H7 (cell line): ENCODE measurements at places on chromosomes 4 and X. TPM values are rescaled to one million over a fixed set of nuclear protein-coding genes. Genes with fewer than 3 reads are reported as not detected.

- DNase-seq = no peak
Measured at GRCh38 chr4:86129546-86129945, 230.3 kb downstream of the MAPK10 start.

DNA sequence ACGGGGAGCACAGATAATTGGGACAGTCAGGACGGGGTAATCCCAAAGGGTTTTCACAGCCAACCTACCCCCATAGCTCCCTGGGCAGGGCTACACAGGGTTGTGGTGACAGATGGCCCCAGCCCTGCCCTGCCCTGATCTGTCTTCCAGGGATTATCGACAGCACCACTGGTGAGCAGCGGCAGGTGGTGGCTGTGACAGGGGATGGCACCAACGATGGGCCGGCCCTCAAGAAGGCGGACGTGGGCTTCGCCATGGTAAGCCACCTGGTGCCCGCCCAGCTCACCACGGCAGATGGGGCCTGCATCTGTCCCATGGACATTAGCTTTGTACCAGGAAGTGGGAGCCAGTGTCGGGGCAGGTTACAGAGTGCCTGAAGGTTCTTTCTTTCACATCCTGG is 39.3 kb downstream of the ATP2B3 start:
- DNase-seq = no peak

GRCh38 chrX:9221781-9222180 is 187.9 kb upstream of the FAM9B start:
- DNase-seq = no peak

DNA sequence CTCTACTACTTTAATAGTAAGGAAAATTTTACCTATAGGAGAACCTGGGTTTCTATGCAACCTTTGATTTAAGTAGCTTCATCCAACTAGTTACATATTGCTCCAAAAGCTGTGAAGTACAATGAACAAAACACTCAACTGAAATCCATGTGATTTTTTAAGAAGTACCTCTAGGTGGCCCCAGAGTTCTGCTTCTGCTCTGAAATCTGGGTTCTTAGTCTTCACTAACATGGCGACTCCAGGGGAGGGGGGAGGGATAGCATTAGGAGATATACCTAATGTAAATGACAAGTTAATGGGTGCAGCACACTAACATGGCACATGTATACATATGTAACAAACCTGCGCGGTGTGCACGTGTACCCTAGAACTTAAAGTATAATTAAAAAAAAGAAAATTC is 73.4 kb upstream of the MAGEB2 start:
- peak; percentile 46 for DNase-seq

- no peak for DNase-seq
Measured at GRCh38 chr4:186979961-186980745, 256.5 kb upstream of the FAT1 start.

DNA sequence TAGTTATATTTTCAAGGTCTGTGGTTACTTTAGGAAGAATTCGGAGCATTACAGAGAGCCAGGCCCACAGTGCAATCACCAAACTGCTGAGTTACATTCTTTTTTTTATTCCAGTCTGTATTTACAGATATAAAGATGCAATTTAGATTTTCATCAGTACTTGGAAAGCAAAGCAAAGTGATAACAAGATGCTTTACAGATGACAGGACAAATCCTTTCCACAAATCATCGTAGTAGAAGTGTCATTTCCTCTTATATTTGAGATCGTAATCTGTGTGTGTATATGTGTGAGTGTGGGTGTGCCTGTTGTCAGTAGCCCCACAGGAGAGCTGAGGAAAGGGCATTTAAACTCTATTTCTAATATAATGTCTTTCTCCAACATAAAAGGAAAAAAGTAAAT is 1893.7 kb downstream of the STIM2 start:
- no peak for DNase-seq

GRCh38 chrX:20463296-20464075 is 196.8 kb upstream of the RPS6KA3 start:
- no peak for DNase-seq

GRCh38 chrX:116276261-116276660 is 105.7 kb downstream of the AGTR2 start:
- DNase-seq = no peak

DNA sequence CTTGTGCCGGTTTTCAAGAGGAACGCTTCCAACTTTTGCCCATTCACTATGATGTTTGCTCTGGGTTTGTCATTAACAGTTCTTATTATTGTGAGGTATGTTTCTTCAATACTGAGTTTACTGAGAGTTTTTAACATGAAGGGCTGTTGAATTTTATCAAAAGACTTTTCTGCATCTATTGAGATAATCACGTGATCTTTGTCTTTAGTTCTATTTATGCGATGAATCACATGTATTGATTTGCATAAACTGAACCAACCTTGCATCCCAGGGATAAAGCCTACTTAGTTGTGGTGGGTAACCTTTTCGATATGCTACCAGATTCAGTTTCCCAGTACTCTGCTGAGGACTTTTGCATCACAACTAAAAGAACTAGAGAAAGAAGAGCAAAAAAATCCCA is 318.0 kb downstream of the GASK1B start:
- no peak for DNase-seq

DNA sequence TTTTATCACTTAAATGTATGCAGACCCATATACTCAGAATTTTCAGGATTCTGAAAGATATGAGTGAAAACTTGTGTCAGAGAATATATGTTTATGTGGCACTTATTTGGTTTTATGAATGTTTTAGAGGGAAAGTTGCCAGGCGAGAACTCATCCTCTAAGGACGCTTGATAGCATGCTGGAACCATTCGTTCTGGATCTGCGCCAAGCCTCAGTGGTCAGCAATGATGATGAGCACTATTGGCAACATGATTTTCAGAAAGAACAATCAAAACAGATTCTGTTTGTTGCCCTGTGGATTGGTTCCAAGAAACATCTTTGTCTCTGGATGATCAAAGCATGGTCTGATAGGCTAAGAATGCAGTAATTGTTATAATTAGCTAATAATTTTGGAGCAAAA is 32.1 kb upstream of the RAPGEF2 start:
- DNase-seq = no peak

GRCh38 chrX:48509245-48509590 is 426 bp downstream of the PORCN start:
- DNase-seq = no peak

DNA sequence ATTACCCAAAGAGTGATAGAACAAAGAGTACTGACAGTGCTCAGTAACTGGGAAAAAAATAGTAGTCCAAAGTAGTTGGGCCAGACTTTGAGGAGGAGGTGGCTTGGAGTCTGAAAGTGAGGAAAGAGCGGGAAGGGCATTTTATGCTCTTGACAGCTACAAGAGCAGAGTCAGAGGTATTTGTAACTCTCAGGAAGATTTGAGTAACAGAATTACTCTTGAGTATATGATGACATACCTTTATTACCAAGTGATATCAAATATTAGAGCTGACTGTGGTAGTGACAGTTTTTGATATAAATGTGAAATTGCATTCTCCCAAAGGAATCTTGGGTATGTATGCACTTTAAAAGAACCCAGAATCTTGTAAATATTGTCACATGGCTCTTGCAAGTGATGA is 2.2 kb downstream of the SLAIN2 start:
- no peak for DNase-seq

GRCh38 chr4:177283167-177283566 is 26.5 kb upstream of the NEIL3 start:
- no peak for DNase-seq

DNA sequence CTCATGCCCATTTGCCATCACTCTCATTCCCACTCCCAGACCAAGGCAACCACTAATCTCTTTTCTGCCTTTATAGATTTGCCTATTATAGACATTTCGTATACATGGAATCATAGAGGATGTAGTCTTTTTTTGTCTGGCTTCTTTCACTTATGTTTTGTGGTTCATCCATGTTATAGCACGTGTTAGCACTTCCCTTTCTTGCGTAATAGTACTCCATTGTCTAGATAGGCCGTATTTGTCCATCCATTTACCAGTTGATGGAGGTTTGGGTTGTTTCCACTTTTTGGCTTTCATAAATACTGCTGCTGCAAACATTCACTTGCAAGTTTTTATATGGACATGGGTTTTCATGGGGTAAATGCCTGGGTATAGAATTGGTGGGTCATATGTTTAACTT is 48.4 kb downstream of the KIF4A start:
- no peak for DNase-seq

DNA sequence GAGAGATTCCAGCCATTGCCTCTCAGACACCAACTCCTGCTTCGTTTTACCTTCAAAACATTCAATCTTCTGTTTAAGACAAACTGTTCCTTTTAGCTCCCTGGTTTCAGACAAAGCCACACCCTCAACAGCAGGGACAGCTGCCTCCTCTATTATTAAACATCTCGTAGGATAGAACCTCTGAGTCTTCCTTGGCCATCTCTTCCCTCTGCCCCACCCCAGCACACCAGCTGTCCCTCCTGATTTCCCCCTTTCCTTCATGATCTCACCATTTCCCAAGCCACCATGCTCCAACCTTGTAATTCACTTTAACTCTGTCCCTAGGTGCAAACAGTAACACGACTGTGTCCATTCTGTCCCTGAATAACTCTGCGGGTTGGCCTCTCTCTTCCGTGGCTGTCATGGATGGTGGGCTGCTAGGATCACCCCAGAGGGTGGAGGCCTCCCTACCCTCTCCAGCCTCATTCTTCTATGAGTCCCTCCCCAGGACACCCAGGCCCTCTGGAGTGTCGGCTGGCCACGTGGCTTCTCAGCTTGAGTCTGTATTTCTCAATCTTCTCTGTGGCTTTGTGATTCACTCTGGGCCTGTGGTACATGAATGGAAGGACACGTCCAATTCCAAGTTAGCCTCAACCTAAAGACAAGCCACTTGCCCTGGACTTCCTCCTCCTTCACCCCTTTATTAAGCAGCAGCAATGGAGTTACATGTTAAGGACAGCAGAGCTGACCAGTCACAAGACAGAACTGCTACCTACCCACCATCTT is 349.9 kb downstream of the FBXW7 start:
- DNase-seq = no peak

DNA sequence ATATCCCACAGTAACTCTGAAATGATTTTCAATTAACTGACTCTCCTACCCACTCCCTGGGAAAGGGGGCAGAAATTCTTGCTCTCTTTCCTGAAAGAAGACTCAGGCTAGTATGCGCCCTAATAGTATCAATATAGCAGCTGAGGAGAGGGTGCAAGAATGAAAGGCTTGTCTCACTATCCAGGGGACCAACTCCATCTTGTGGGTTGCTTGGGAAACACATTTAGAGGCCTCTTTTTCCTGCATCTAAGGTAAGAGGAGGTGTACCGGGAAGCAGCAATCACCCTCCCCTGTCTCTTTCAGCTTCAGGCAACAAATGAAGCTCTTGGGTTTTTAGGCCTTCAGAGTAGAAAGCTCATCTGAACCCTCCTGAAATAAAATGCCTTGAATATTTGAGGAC is 11.3 kb downstream of the TMEM255A start:
- DNase-seq = peak; percentile 35

- no peak for DNase-seq
Measured at GRCh38 chr4:86557526-86557925, 36.6 kb upstream of the PTPN13 start.

ASMT gene
- total RNA-seq = 0.14 and 0.44 TPM in 2 replicates

SMR3B gene
- total RNA-seq = not detected in 2 replicates

MAGEB1 gene
- 0.30 and 0.45 TPM in 2 replicates for total RNA-seq

TLR8 gene
- not detected in 2 replicates for total RNA-seq

ACE2 gene
- 0.44 and 0.45 TPM in 2 replicates for total RNA-seq

CCDC149 gene
- 1.4 and 1.7 TPM in 2 replicates for total RNA-seq

TMEM150C gene
- 2.4 and 3.3 TPM in 2 replicates for total RNA-seq

LINC00632 gene
- 11.5 and 17.9 TPM in 2 replicates for total RNA-seq

RADX gene
- total RNA-seq = 5.0 and 7.2 TPM in 2 replicates
